ENCODE measurements at places on chromosomes 5 and 9.

DNA sequence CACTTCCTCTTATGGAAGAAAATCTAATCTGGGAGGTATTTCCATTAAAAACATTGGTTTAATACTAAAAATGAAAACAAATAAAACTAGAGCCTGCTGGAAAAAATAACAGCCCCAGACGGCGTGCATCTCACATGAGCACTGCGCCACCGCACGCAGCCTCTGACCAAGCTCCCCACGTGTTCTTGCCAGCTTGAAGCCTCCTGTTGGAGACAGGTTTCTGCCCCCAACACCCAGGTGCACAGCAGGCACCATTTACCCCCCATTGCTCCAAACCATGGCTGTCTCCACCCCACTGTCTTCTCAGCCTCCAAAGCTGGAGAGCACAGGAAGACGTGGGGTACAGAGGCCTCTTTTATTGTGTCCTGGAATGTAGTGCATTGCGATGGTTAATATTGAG, 10.7 kb upstream of the COL5A1 start:
- DNase-seq = no peak

- no peak for DNase-seq
Observed at GRCh38 chr5:54844905-54845566, 140.4 kb downstream of the ESM1 start.

DNA sequence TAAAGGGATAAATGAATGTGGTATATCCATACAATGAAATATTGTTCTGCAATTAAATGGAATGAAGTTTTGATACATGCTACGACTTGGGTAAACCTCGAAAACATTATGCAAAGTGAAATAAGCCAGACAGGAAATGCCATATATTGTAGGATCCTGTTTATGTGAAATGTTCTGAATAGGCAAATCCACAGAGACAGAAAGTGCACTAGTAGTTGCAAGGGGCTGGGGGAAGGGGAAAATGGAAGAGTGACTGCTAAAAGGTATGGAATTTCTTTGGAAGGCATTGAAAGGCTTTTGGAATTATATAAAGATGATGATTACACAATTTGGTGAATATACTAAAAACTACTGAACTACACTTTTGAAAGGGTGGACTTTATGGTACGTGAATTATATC, 97.0 kb downstream of the FOXD1 start:
- no peak for DNase-seq

GRCh38 chr5:96726802-96727201, 64.6 kb downstream of the CAST start:
- no peak for DNase-seq

DNA sequence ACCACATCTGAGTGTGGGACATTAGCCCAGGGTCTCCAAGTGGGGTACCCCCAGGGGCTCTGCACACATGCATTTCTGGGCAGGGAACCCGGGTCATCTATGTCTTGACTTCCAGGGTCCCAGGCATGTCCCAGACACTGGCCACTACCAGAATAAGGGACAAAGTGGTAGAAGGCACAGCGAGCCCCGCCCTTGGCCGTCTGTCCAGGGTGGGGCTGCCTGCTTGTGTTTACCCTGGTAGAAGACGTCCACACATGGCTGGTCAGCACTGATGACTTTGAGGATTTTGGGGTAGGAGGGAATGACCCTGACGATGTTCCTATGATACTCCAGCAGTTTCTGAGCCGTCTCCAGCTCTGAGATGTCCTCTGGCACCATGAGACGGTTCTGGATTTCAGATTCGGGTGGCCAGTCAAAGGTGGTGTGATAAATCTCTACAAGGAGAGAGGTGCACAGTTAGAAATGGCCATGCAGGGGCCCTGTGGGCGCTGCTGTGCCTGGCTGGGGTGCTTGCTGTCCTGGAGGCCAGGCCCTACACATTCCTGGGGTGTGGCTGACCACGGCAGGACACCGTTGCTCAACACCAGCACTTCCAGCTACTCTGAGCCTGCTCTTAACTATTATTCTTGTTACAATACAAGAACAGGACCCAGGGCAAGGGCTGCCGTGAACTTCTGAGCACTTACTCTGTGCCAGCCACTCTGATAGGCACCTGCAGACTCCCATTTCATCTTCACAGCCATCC, 51.3 kb downstream of the AK8 start:
- no peak for DNase-seq

- DNase-seq = no peak
Observed at GRCh38 chr5:72066705-72067107, 40.6 kb upstream of the MAP1B start.

GRCh38 chr9:107020040-107020530, 157.1 kb downstream of the ZNF462 start:
- DNase-seq = no peak

DNA sequence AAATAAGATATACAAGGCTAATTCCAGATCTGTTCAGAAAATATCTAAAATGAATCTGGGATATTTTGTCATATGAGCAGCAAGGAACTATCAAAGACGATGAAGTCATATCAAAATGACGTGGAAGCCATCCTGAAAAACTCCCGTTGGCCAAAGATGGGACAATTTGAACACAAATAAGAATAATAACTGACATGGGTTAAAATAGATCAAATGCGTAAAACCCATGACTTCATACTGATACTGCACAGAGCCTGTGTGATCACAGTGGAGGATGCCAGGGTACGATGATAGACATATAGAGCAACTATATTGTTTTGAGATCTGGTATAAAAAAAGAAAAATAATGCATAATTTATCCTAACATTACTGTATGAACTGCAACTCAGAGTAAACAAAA, 51.0 kb upstream of the PIP5K1B start:
- no peak for DNase-seq

- no peak for DNase-seq
Observed at GRCh38 chr5:156322666-156323065, 4.3 kb upstream of the SGCD start.

Measured in hippocampal formation (tissue), 2 donors.